ENCODE measurements at places on chromosomes 7 and 10. TPM values are rescaled to one million over a fixed set of nuclear protein-coding genes. Genes with fewer than 3 reads are reported as not detected.

DNA sequence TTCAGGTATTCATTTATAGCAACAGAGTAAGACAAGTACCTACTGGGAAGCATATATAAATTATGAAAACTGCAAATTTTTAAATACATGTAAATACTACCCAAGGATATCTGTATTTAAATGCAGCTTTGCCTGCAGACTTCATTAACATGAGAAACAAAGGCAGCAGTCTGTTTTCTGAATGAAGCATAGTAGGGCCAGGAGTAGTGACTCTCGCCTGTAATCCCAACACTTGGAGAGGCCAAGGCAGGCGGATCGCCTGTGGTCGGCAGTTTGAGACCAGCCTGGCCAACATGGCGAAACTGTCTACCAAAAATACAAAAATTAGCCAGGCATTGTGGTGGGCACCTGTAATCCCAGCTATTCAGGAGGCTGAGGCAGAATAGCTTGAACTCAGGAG is 42.5 kb upstream of the PHF14 start:
- DNase-seq, result no peak

DNA sequence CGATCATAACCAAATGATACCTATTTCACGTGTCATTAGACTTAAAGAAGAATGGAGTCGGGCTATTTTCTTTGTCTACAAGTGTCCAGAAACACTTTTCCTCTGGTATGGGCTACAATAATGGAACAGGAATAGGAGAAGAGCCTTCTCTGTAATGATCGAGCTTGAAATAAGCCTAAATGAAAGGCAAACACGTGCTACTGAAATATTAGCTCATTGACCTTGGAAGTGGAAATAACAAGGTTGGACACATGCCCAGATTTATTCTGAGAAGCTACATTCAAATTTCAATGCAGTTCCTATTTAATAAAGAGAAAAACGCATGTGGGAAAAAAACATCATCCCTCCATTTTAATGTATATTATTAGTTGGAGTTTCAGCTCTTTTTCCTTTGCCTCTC is 254.7 kb upstream of the PTER start:
- no peak for DNase-seq

DNA sequence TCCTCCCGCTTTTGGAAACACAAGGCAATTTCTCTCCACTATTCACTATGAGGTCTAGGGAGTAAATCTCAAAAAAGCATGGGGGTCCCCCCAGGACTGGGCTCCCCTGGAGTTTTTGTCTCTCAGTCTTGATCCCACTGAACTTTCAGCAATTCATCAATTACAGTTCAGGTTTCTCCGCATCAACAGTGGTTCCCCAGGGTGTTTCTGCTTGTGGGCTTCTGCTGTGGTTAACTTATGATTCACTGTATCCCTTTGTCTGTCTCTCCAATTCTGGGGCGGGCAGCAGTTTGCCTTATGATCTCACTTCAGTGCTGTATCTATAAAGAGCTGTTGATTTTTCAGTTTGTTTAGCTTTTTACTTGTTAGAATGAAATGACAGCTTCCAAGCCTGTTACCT is 142.6 kb upstream of the CDC14C start:
- no peak for DNase-seq

- no peak for DNase-seq
These were observed 14.8 kb upstream of the CH25H start for GRCh38 chr10:89221919-89222318.

- DNase-seq, result no peak
These were observed 79.6 kb upstream of the GRB10 start for GRCh38 chr7:50862302-50862701.

DNA sequence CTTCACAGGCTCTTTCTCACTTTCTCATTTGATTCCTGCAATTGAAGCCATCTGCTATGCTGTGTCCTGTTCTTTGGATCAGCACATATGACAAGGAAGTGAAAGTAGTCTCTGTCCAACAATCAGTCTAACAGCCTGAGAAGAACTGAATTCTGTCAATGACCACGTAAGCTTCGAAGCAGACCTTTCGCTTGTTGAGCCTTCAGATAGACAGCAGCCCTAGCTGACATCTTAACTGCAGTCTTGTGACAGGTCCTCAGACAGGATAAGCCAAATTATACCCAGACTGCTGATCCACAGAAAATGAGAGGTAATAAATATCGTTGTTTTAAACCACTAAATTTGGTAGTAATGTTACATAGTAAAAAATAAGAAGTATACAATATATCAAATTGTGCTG is 691.0 kb upstream of the LRRTM3 start:
- no peak for DNase-seq

DNA sequence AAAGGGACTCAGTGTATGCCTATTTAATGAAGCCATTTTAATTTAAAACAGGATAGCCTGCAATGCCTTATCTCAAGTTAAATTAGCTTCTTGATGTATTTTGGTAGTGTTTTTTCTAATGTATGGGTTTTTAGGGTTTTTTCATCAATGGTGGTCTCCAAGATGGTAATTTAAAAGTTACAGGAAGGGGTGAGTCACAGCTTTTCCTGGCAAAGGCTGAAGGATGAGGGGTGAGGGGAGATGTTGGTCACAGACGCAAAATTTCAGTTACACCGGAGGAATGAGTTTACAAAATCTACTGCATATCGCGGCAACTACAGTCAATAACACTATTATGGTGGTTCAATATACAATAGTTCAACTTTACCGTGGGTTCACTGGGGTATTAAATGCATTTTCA is 31.6 kb downstream of the CCDC3 start:
- DNase-seq, result no peak

The OAT gene
- 93.1 TPM for polyA plus RNA-seq

The MSMB gene
- not detected for polyA plus RNA-seq
